Ascending aorta (tissue), 2 donors: ENCODE measurements at places on chromosomes 13 and 19. TPM values are rescaled to one million over a fixed set of nuclear protein-coding genes. Genes with fewer than 3 reads are reported as not detected.
A peak's percentile ranks its signal among the peaks of the same experiment; 100 is the strongest.

Gene ZNF700
- total RNA-seq: 4.4 TPM

- peak; percentile 97 for DNase-seq
These were observed at the start of gene TPM4 for GRCh38 chr19:16076154-16076957. TSS of gene TPM4 (plus strand) at chr19:16076495. CDS start at chr19:16076566, 71 bp downstream.

Gene KCNK6
- total RNA-seq: 22.8 TPM

Gene PSG6
- total RNA-seq: not detected

Gene KLK12
- total RNA-seq: not detected

- DNase-seq: no peak
These were observed 173.1 kb downstream of the ABCC4 start for GRCh38 chr13:95128045-95128643.

Gene SMAD9
- total RNA-seq: 24.5 TPM

- DNase-seq: no peak
These were observed 10.7 kb upstream of the CEACAM3 start for GRCh38 chr19:41785653-41786052.

Gene ITGBL1
- total RNA-seq: 47.1 TPM

DNA sequence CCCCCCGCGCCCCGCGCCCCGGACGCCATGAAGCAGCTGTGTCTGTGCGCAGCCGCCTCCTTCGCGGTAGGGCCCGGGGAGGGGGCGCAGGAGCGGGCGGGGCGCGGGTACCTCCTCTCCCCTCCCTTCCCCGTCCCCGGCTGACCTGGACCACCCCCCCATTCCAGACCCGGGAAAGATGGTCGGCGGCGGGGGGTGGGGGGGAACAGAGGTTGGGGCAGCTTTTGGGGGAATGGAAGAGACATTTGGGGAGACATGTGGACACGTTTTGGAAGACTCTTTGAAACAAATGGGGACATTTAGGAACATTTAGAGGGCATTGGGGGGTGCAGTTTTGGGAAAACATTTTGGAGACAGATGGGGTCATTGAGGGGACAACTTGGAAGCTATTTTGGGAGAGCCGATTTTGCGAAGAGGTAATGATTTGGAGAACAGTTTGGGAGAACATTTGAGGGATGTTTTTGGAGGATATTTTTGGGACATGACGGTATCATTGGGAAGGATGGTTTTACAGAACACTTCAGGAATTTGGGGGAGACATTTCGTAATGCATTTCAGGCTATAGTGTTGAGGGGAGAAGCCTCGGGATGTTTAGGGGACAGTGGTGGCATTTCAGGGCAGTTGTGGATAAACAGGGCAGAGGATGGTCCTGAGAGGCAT is 16.1 kb downstream of the ANKRD24 start:
- DNase-seq: no peak

GRCh38 chr19:16376649-16377048 is 52.0 kb downstream of the KLF2 start:
- DNase-seq: no peak

Gene NFIX
- 76.5 TPM for total RNA-seq

DNA sequence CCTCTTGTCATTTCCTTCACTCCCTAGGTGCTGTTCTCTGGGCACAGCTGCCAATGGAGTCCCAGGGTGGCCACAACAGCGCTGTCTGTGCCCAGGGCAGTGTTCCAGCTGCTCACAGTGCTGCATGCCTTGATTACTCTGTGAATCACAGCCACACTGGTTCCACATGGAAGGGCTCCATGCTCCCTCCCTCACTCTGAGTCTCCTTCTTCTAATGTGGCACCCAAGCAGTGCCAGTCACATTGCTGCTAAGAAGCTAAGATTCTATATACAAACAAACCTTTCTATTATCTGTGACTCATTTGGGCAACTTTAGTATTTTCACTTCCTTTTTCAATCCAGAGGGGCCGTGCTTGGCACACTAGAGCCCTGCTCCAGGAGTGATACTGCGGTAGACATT is 248.7 kb downstream of the TDRD3 start:
- no peak for DNase-seq

Gene TYROBP
- 31.5 TPM for total RNA-seq

DNA sequence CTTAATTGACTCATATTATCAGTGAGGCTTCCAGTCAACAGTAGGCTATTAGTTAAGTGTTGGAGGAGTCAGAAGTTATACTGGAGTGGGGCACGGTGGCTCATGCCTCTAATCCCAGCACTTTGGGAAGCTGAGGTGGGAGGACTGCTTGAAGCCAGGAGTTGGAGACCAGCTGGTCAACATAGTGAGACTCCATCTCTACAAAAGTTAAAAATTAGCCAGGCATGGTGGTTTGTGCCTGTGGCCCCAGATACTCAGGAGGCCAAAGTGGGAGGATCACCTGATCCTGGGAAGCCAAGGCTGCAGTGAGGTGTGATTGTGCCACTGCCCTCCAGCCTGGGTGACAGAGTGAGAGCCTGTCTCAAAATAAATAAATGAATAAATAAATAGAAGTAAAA is 53.2 kb downstream of the COMP start:
- DNase-seq: no peak

Gene ZNF737
- 2.4 TPM for total RNA-seq

Gene CPB2
- not detected for total RNA-seq

DNA sequence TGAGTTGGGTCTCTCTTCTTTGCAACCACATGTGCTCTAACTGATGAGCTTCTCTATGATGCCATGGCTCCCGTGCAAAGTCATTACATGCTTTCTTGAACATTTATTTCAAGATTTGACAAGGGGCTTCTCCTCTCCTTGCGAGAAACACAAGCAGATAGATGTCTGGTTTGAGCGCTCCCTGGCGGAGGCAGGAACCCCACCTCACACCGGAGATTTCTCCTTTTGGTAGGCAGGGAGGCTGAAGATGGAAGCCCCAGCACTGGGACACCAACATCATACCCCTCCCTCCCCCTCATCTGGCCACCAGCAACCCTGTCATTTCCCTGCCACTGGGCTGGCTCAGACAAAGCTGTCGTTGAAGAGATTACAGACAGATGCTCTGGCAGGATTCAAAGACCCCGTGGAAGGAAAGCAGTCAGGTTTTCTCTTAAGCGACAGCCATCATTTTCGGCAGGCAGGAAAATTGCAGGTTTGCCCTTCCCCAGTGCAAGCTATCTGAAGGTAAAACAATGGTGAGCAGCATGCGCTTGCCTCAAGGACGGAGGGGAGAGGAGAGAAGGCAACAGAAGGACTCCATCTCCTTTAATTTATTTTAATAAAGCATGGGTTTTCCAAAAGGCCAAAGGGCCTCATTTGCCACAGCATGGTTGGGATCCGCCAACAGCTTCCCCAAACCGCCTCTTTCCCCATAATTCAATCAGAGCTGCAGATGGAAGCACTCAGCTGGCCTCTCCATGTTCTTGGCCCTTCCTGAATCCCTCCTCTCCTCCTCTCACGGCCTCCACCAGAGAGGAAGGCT is 344.1 kb upstream of the TSHZ3 start:
- DNase-seq: no peak

Gene RANBP3
- total RNA-seq: 48.0 TPM

Gene SYCN
- total RNA-seq: not detected

DNA sequence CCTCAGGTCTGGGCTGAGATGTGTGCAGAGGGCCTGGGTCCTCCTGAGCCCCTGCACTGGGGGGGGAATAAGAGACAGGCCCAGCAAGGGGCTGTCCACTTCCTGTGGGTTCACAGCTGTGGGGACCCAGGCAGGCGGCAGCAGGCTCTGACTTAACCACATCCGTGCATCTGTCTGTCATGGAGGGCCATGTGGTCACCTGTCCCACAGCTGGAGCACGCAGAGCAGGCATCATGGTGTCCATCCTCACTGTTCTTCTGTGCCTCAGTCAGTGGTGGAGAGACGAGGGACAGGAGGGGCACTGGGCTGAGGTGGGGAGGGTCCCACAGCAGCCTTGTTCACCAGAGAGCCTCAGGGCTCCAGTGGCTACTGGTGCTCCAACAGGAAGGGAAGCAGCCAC is 16.3 kb upstream of the KIR3DL3 start:
- no peak for DNase-seq

DNA sequence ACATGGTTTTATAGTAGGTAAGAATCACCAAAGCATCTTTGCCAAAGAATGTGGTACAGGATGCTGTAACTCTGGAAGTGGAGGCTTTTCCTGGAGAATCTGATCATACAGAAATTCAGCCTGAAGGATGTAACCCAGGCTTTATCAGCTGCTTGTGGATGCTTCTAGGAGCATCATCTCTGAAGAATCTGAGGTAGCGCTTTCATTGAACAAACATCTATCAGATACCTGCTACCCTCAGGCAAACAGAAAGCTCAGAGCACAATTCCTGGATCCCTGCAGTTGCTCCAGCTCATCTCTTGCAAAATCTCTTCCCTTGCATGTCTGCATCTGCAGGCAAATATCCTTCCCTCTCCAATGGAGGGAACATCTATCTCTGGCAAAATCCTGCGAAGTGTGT is 9.3 kb downstream of the FAM124A start:
- DNase-seq: no peak

DNA sequence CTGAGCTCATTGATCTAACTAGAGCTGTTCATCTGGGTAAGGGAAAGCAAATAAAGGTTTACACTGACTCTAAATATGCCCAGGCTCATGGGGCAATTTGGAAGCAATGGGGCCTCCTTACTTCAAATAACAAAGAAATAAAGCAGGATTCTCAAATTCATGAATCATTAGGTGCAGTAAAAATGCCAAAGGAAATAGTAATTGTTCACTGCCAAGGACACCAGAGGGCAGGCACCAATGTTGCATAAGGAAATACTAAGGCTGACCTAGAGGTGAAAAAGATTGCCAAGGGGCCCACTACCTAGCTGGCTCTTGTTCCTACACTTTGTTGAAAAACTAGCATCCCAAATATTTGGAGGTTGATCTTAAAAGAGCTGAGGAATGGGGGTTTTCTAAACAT is 1686.7 kb upstream of the MIR17HG start:
- no peak for DNase-seq

Gene FAM216B
- total RNA-seq: not detected
